ENCODE measurements at places on chromosomes 12 and 14.

GRCh38 chr14:68238976-68239375 lies 419.4 kb downstream of the RAD51B start:
- DNase-seq = no peak

- DNase-seq = no peak
Observed at GRCh38 chr12:90112666-90113065, 404.0 kb upstream of the ATP2B1 start.

DNA sequence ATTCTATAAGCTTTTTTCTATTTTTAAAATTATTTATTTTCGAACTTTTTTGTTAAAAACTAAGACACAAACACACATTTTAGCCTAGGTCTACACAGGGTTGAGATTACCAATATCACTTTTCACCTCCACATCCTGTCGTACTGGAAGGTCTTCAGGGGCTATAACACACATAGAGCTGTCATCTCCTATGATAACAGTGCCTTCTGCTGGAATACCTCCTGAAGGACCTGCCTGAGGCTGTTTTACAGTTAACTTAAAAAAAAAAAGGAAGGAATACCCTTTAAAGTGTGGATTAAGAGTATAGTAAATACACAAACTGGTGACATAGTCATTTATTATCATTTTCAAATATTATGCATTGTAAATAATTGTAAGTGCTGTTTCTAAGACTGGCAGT lies 43.0 kb downstream of the RASSF8 start:
- DNase-seq = no peak

DNA sequence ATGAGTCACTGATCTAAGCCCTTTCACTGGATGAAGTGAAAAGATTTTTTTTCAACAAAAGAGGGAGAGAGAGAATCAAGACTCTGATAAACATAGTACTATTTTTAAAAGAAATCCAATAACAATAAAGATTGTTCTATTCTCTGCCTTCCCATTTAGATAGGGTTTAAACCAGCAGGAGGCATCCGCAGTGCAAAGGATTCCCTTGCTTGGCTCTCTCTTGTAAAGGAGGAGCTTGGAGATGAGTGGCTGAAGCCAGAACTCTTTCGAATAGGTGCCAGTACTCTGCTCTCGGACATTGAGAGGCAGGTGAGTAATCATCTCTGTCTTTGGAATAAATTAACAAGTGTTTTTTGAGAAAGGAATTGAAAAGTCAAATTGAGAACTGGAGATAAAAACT lies 124.9 kb downstream of the DERA start:
- no peak for DNase-seq

Data from T-helper 1 cell (primary cell).